ENCODE measurements at places on chromosomes 12 and 14.

DNA sequence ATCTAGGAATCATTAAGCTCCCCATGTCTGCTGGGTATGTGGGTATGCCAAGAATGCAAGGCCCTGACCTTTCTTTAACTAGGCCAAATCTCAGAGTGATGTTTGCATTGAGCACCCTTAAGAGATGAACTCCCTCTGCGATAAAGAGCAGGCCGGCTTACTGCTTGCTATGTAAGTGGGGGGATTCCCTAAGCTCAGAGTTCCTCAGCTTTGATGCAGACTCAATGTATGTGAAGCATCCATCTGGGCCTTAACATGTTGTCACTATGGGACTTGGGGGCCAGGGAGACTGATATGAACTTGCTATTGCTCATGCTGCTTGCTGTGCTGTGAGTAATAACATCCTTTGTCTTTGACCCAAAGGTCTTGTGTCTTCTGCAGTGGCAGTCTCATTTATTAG is 149.7 kb downstream of the C12orf75 start:
- DNase-seq: no peak

DNA sequence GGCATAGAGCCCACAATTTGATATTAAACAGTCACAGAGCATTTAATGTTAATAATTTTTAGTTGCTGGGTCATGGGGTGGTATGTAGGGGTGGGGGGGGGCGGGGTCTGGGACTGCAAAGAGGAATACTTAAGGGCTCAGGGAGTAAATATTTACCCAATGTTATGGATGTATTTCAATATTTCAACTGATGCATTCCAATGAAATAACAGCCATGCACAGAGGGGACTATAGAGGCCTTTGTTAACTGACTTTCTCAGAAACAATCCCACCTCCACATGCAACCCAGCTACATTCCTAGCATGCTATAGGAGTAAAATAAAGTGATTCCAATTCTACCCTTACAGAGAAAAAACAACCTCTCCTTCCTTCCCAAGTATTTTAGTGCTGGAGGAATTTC is 7.9 kb upstream of the BBS10 start:
- no peak for DNase-seq

GRCh38 chr12:132174015-132174838 is 30.0 kb downstream of the NOC4L start:
- no peak for DNase-seq

DNA sequence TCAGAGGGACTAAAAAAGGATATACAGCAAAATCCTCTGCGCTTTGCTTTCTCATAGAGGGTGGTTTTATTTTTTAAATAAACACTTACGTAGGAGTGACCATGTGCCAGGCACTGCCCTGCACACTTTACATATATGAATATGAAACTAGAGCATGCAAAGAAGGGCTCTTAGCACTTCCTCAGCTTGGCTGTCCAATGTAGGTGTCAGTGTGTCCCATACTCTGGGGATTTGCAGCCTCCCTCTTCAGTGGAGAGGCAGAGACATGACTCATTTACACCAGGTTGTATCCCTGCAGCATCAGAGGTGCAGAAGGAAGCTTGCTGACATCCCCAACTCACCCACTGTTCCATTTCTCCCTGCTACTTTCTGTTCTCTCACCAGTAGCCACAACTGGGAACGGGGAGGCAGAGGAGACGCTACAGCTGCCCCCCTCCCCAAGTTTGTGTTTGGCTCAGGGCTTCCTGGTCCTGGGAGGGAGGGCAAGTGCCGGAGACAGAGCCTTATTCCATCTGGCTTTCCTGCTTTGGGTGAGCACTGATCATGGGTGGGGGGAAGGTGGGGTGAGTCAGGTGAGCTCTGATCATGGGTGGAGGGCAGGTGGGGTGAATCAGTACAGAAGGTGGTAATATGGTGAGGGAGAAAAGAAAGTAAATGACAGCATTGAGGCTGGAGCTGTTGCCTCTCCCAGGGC is 4.9 kb upstream of the KRT5 start:
- no peak for DNase-seq

- DNase-seq: no peak
These were observed 13.0 kb downstream of the TMEM52B start for GRCh38 chr12:10191865-10192264.

GRCh38 chr14:36751106-36751505 is 89.4 kb downstream of the PAX9 start:
- no peak for DNase-seq

DNA sequence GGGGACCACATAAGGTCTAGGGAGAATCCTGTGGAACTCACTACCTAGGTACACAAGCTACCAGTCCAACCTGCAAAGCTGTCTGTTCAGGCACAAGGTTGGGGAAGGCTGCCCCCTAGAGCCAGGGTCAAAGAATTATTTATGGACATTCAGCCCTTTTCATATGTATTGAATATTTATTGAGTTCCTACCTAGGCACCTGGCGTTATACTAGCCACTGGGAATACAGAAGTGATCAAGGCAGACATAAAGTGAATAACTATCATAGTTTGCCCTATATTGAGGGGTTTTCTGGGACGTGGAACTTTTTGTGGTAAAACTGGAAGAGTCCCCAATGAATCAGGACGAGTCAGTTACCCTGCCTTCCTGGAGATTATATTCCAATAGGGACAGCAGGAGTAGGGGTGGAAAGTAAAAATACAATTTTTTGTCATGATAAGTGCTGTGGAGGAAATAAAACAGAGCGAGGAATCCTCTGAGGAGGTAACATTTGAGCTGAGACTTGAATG is 5.8 kb upstream of the SLC48A1 start:
- peak; percentile 88 for DNase-seq

DNA sequence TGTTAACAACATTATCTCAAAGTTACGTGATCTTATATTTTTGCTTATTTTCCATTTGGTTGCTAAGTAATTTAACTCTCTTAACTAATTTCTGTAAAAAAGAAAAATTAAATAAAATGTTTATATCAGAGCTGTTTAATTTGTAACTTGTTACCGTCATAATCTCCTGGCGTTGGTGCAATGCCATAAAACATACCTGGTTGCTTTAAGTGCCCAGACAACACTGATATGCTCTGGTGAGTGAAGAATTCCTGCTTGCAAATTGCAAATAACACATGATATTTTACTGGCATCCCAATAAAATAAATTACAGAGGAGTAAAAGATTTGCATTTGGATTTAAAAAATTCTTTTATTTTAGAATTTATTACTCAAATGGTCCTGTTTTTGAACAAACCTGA is 640.1 kb upstream of the MIS18BP1 start:
- DNase-seq: no peak

- no peak for DNase-seq
These were observed 1.0 kb upstream of the GPX2 start for GRCh38 chr14:64943556-64943955.

DNA sequence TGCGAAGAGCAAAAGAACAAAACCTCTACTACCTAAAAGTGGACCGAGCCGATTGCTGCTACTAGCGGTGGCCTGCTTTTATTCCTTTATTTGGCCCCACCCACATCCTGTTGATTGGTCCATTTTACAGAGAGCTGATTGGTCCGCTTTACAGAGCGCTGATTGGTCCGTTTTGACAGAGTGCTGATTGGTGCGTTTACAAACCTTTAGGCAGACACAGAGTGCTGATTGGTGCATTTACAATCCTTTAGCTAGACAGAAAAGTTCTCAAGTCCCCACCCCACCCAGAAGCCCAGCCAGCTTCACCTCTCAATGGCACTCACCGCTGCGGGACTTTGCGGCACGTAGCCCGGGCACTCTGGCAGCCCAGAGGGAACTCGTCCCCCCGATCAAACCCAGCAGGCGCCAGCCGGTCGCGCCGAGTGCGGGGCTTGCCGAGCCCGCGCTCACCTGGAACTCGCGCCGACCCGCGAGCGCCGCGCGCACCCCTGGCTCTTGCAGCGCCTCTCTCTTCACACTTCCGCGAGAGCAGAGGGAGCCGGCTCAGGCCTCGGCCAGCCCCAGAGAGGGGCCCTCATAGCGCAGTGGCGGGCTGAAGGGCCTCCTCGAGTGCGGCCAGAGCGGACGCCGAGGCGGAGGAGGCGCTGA is 8.7 kb upstream of the FGD4 start:
- DNase-seq: peak; percentile 62

DNA sequence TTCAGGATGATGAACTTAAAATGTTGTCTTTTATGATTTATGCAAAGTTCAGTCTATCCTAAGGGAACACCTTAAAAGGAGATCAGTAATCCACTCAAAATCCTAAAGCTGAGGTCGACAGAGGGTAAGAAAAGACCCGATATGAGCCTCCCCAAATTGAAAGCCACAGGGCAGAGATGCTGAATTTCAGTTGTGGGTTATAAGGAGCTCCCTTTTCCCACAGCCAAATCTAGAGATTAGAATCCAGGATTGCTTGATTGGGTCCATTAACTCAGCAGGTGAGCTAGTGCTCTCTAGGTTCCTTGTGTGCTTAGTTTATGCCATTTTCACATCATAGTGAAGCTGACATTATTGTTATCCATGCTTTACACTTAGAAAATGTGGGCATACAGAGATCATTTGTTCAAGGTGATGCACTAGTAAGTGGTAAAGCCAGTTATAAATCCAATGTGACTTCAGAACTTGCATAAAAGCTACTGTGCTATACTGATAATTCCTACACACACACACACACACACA is 417.5 kb downstream of the TMEM117 start:
- no peak for DNase-seq

DNA sequence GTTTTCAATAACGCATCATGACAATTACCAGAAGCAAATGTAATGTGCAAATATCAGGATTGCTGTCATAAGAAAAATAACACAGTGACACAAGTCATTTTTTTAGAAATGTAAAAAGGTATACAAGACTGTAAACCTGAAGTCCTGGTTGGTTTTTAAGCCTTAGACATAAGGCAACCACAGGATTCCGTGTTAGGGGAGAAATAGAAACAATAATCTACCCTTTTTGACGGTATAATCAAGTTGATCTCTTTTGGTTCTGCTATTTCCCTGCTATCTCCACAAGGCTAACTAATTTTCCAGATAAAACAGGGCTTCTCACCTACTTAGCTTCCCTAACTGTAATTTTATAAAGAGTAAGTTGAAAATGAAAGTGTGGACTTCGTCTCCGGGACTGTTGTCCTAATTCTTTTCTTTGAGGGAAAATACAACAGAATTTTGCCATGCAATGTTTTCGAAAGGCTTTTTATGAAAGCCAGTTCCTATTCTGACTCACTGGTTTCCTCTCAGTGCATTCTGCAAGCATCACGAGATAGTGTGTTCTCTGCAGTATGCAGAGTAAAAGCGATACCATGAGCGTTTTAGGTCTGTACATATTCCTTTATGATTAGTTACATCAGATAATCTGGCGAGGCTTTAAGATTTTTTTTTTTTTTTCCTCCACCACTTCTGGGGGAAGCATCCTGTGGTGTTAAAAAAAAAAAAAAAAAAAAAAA is 10.6 kb downstream of the MYO1H start:
- DNase-seq: peak; percentile 12

- DNase-seq: peak; percentile 82
These were observed at the start of gene ARL6IP4 for GRCh38 chr12:122980183-122981035. Gene ARL6IP4 (plus strand): TSS chr12:122980681. CDS start chr12:122981140, 459 bp downstream.

DNA sequence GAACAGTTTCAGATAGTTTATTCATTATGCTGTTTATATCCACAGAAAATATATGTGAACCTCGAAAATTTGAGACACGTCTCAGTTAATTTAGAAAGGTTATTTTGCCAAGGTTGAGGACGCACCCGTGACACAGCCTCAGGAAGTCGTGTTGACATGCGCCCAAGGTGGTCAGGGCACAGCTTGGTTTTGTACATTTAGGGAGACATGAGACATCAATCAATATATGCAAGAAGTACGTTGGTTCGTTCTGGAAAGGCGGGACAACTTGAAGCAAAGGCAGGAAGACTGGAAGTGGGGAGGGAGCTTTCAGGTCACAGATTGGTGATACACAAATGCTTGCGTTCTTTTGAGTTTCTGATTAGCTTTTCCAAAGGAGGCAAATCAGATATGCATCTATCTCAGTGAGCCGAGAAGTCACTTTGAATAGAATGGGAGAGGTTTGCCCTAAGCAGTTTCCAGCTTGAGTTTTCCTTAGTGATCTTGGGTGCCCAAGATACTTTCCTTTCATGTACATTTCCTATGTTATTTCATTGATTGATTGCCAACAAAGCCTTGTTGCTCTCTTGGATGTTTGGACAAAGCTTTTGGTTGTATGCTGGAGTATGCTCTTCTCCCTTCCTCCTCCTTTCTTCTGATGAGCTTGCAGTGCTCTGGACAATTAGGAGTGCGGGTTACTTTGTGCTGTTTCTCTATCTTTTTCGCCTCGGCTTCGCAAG is 3.2 kb downstream of the SNAPC1 start:
- DNase-seq: no peak

- DNase-seq: no peak
These were observed 681.0 kb downstream of the NRXN3 start for GRCh38 chr14:78851189-78851588.

DNA sequence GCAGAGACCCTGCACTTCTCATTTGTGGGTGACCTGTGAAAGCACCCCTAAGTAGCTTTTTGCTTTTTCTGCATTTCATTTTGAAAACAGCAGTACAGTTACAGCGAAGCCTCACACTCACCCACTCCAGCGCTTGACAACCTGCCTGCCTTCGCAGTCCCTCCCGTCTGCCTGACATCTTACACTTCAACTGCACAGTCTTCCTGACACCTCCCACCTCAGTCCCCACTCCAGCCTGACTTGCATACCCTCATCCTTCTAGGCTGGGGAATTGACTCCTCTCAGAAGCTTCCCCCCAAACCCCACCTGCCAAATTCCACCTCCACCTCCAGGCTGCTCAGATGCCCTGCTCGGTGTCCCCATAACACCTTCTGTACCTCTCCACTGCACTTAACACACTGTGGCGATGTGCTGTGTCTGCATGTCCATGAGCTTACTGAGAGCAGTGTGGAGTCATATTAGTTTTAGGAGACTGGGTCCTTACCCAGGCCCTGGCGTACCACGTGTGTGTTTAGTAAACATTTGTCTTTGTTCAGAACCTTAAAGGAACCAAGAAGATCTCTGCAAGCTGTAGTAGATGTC is 159.4 kb downstream of the PRKCH start:
- peak; percentile 31 for DNase-seq

- DNase-seq: peak; percentile 41
These were observed 2.2 kb downstream of the DACT1 start for GRCh38 chr14:58639842-58640484.

GRCh38 chr12:124568431-124569374 is 1.3 kb upstream of the NCOR2 start:
- peak; percentile 53 for DNase-seq

GRCh38 chr12:25052196-25052913 is 103.5 kb upstream of the BCAT1 start:
- DNase-seq: peak; percentile 56

DNA sequence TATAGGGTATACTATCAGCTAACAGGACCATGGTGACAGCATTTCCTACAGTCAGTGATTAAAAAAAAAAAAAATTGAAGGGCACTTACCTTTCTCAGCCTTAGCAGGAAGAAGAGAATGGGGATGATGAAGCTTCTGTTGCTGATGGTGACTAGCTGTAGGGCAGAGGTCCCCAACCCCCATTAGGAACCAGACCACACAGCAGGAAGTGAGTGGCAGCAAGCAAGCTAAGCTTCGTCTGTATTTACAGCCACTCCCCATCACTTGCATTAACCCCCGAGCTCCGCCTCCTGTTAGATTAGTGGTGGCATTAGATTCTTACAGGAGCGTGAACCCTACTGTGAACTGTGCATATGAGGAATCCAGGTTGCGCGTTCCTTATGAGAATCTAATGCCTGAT is 91.3 kb upstream of the USP44 start:
- DNase-seq: no peak

Data from activated CD4-positive, alpha-beta T cell treated with anti-CD3 and anti-CD28 coated beads for 36 hours (primary cell).